ENCODE measurements at places on chromosomes 1 and 21. TPM values are rescaled to one million over a fixed set of nuclear protein-coding genes. Genes with fewer than 3 reads are reported as not detected.
A peak's percentile ranks its signal among the peaks of the same experiment; 100 is the strongest.

TRPM2 gene
- total RNA-seq, result 0.09 TPM

TMCC2 gene
- 4.9 TPM for total RNA-seq

ZSWIM5 gene
- total RNA-seq, result not detected

FCRL5 gene
- not detected for total RNA-seq

DNA sequence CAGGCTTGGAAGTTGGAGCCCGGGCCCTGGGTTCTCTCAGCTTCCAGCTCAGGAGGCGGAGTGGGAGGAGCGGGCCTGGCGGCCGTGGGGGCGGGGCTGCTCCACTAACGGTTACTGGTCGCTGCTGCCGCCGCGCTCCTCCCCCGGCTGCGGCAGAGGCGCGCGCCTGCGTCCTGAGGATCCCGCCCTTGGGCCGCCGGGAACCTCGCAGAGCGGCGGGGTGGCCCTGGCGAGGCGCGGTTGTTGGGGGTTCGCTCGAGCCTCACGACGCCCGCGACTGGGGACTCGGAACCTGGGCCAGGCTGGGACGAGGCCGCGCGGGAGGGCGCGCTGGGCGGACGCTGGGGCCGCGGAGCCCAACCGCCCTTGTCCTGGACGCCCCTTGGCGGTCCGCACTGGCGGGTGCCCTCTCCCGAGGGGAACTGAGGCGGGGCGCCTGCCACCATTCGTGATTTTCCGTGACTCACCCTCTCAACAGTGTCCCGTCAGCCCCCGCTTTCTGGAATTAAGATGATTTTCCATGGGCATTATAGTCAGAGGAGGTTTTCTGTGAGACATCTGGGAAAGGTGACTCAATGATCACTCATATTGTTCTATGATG lies 34.1 kb downstream of the OR2G3 start:
- DNase-seq, result no peak

- DNase-seq, result no peak
Measured at GRCh38 chr1:235002706-235003300, 125.8 kb downstream of the TOMM20 start.

UBXN10 gene
- total RNA-seq, result not detected

DNA sequence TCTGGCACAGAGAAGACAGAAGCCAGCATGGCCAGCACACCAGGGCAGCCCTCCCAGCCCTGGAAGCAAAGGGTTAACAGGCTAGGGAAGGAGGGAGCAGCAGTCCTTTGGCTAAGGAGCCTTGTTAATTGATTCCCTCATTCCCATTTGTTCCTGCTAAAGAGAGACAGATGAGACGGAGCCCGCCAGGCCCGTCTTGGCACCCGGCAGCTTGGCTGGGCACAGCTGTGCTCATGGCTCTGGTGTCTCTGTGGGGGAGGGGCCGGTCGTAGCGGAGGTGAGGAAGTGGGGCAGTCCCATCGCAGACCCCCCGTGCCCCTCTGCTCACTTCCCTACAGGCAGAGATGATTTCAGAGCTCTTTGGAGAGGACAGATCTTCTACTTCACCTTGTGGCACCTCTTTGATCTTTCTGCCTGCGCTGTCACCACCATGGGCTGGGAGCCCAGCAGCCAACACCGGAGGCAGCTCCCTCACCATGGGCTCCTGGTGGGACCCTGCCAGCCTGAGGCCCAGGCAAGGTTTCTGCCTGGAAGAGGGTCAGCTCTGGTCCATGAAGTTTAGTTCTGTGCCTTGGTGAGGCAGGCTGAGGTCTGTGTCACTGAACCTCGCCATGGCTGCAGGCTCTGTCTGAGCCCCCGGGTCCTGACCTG lies 38.0 kb downstream of the FOXO6 start:
- DNase-seq, result no peak

GRCh38 chr1:157301477-157302198 lies 163.4 kb upstream of the ETV3 start:
- no peak for DNase-seq

- DNase-seq, result peak; percentile 57
Measured at GRCh38 chr21:14923468-14923867, 141.3 kb downstream of the NRIP1 start.

GRCh38 chr1:107326824-107327445 lies 186.1 kb downstream of the NTNG1 start:
- no peak for DNase-seq

DNA sequence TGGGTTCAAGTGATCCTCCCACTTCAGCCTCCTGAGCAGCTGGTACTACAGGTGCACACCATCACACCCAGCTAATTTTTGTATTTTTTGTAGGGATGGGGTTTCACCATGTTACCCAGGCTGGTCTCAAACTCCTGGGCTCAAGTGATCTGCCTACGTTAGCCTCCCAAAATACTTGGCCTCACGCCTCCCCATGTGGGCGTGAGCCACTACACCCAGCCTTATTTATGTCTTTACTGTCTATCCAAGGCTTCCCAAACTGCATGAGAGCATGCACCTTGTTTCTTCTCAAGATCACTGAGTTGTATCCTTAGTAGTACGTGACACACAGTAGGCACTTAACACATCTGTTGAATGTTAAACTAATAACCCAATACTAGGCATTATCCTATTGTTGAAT lies 14.2 kb downstream of the WASF2 start:
- DNase-seq, result no peak

GRCh38 chr1:207006083-207006482 lies 26.5 kb downstream of the C1orf116 start:
- no peak for DNase-seq

DNA sequence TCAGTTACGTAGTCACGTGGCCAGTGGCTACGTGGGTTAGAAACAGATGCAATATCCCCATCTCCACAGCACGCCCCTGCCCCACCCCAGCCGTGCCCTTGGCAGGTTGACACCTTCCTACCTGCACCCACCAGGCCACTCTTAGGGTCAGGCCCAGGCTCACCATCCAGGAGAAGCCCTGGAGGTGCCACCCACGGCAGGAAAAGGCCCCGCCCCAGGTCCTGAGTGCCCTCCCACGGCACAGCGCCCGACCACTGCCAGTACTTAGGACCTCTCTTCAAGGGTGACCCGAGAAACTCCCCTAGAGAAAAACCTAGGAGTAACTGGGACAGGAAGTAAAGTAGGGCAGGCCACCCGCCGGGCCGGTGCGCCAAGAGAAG lies 1.5 kb downstream of the C1orf35 start:
- DNase-seq, result no peak

GRCh38 chr1:183710734-183711133 lies 57.6 kb upstream of the APOBEC4 start:
- DNase-seq, result no peak

CFHR5 gene
- total RNA-seq, result not detected

GRCh38 chr1:36656271-36656670 lies 173.6 kb upstream of the CSF3R start:
- DNase-seq, result no peak

DNA sequence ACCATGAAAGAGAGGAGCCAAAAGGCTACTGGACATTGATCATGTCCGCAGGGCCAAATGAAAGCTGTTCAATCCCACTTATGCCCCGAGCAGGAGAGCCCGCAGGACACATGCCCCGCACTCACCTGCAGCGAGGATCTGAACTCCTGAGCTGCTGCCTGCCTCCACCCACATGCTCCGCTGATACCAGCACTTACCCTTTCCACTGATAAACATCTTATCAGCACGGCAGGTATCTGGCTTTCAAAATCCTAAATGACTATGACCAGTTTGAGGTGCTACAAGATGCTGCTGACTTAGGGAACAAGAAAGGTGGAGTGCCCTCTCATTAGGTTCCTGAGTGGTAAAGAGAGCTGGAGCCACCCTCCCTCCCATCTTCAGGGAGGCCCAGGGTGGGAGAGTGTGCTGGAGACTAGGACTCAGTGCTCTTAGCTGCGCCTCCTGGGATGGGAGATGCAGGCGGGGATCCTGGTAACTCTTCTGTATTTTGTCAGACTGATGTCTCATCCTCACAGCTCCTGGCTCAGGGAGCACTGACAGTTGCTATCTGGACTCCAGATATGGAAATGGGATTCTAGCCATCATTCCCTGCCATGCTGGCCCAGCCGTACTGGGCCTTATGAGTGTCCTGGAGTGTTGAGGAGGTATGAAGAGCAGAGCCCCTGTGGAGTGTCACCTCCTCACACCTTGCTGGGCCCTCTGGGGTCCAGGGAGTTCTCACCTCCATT lies 86.4 kb upstream of the F3 start:
- no peak for DNase-seq

- DNase-seq, result no peak
Measured at GRCh38 chr1:227210604-227211003, 107.7 kb downstream of the CDC42BPA start.

DNA sequence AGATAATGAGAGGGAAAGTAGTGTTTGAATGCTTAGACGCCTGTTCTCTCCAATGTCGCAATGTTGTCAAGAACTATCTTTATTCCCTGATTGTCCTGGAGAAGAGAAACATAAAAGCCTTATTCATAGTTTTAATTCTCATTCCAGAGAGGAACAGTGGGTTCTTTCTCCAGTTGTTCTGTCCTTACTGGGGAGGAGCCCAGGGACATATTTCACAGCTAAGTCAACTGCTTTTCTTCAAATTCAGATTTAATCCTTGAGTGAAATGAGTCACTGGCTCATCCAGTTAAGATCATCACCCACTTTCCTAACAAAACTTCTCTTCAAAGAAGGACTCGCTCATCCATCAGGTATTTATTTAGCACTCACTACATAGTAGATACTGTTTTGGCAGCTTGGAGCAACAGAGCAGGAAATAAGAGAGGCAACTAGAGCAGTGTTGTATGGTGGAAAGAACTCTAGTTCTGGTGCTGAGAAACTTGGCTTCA lies 365.7 kb upstream of the USP24 start:
- peak; percentile 94 for DNase-seq

- DNase-seq, result no peak
Measured at GRCh38 chr21:34039678-34040382, 33.5 kb upstream of the MRPS6 start.

TFF1 gene
- total RNA-seq, result not detected

- peak; percentile 66 for DNase-seq
Measured at GRCh38 chr1:153510984-153511410, 24.8 kb downstream of the S100A6 start.

DNA sequence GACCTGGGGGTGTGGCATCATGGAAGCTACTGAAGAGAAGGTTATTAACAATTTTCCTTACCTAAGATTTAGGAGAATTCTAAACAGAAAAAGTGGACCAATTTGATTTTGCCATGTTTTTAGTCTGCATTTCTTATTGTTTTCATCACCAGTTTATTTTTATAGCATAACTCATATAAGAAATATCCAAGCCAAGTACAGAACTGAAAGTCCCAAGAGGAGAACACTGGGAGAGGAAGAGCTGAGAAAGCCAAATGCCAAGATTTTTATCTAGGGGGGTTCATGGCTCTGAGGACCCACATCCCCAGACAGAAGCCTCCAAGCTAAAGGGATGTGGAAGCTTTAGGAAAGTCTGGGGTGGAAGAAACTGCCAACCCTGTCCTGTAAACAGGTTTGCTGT lies 109.4 kb upstream of the DUSP10 start:
- no peak for DNase-seq

DNA sequence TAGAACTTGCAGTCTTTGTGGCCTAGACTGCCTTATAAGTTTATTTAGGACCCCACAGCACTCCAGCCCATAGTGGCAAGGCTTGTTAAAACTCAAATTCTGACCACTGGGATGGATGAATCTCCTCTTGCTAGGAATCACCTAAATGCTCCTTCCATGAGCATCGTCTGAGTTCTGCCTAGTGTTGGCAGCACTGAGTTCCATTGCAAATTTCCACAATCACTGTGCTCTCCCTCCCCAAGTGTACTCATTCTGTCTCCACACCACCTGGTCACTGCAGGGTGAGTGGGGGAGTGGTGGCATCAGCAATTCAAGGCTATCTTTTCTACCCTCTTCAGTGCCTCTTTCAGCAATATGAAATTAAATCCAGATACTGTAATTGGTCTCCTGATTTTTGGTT lies 46.7 kb upstream of the PTBP2 start:
- no peak for DNase-seq

GRCh38 chr1:41880261-41880660 lies 38.5 kb downstream of the HIVEP3 start:
- DNase-seq, result no peak

DNA sequence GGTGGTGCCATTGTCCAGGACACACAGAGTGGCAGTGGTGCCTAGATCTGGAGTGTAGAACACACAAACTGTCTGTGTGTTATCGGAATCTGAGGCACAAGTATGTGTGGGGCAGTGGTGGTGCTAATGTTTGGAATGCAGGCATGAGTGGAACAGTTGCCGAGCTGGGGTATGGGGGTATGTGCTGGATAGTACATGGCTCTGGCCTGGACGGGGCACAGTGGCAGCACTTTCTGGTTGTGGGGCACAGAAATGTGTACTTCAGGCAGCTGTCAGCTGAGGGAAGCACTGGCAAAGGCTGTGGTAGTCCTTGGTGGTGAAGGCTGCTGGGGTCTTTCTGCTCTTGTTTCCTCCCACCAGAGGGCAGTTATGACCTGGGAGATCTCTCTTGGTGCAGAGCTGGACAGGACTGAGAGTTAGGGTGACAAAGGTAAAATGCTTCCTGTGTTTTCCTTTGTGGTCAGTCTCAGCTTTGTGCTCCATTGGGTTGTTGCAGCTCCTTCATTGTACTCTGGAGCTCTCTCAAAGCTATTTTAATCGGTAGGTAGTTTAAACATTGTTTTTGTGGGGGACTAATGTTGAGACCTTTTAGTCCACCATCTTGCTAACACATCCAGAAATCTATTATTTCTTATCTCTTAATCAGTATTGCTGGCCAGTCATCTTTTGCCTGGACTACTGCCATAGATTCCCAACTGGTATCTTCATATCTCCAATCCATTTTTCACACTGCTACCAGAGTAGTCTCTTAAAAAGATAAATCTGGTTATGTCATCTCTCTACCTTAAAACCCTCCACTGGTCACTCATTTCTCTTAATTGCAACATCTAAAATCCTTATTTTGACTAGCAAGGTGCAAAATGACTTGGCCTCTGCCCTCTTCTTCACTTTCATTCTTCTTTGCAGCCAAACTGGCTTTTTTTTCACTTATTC lies 83.9 kb upstream of the NBPF4 start:
- no peak for DNase-seq

- DNase-seq, result no peak
Measured at GRCh38 chr1:3188150-3188971, 119.4 kb downstream of the PRDM16 start.

GRCh38 chr1:201774983-201775344 lies 54.0 kb upstream of the IPO9 start:
- no peak for DNase-seq

GRCh38 chr1:22673486-22674409 lies 20.7 kb downstream of the C1QB start:
- peak; percentile 42 for DNase-seq

- DNase-seq, result peak; percentile 91
Measured at GRCh38 chr1:201562659-201563405, 23.9 kb downstream of the NAV1 start.

LIX1L gene
- 56.0 TPM for total RNA-seq
